ENCODE measurements at places on chromosomes 12 and 14.

DNA sequence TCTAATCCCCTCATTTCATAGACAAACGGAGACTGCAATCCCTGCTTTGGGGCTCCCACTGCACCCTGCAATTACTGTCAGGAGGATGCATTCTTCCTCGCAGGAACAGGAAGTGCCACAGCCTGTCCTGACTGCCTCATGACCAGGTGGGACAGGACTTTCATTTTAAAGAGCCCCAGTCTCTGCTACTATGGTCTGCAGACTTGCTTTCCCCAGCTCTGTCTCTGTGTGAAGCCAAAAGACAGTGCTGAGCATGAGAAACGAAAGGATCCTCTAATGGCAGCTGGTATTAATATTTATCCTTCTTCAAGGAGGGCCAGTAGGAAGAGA lies 60.0 kb upstream of the PNMA1 start:
- DNase-seq, result no peak

GRCh38 chr12:10540776-10541205 lies 35.1 kb downstream of the EIF2S3B start:
- no peak for DNase-seq

DNA sequence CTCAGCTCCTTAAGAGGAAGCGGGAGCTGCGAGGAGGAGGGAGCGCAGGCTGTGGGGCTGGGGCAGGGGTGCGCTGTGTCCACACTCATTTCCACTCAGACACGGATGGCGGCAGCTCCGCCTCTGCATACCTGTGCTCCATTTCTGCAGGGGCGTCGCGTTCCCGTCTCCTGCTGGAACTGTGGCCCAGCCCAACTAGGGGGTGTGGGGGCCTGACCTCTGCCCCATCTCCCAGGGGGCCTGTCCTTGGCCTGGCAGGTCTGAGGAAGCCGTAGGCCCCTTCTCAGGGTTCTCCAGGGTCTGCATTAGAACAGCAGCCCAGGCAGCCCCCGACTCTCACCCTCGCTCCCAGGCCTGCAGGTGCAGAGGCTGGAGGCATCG lies 31.2 kb downstream of the FBRSL1 start:
- no peak for DNase-seq

DNA sequence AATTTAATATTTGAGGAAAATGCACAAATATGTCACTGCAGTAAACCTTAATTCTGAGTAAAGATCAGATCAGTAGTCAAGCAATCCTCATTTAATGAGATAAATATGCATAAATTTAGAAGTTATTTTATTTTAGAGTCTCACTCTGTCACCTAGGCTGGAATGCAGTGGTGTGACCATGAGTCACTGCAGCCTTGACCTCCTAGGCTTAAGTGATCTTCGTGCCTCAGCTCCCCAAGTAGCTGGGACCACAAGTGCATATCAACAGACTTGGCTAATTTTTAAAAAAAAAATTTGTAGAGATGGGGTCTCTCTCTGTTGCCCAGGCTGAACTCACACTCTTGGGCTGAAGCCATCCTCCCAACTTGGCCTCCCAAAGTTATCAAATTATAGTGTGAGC lies 41.3 kb downstream of the LMO3 start:
- DNase-seq, result no peak

DNA sequence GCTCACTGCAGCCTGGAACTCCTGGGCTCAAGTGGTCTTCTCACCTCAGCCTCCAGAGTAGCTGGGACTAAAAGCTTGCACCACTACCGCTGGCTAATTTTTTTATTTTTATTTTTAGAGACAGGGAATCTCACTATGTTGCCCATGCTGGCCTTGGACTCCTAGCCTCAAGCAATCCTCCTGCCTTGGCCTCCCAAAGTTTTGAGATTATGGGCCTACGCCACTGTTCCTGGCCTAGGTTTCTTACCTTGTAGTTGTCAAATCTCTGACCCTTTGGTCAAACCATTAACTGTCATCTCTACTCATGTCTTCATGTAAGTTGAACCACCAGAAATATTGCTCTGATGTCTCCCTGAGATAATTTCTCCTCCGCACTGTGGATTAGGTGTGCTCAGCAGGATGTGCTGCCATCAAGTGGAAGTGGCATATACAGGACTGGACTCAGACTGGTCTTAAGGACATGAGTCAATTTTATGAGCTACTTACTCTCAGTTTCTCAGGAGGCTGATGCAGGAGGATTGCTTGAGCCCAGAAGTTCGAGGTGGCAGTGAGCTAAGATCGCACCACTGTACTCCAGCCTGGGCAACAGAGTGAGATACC lies 28.5 kb downstream of the ACTR6 start:
- no peak for DNase-seq

GRCh38 chr12:22792138-22792537 lies 167.2 kb downstream of the ETNK1 start:
- DNase-seq, result no peak

- DNase-seq, result no peak
Observed at GRCh38 chr12:106582249-106582591, 584 bp upstream of the RFX4 start.

DNA sequence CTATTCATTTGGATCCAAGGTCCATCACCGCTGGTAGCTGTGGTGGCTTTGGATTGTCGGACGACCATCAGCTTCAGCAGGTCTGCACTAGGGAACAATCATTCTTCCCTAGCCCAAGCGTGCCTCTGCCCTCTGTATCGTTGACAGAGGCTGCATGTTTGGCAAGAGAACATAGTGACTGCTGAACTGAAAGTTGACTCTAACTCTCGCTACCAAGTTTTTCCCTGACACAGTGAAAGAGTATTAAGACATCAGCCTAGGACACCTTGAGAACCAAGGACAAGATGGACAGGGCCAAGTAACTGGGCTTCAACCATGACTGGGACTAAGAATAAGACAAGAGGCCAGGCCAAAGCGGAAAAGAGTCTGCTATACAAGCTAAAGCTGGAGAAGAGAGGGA lies 26.3 kb downstream of the TSHR start:
- no peak for DNase-seq

DNA sequence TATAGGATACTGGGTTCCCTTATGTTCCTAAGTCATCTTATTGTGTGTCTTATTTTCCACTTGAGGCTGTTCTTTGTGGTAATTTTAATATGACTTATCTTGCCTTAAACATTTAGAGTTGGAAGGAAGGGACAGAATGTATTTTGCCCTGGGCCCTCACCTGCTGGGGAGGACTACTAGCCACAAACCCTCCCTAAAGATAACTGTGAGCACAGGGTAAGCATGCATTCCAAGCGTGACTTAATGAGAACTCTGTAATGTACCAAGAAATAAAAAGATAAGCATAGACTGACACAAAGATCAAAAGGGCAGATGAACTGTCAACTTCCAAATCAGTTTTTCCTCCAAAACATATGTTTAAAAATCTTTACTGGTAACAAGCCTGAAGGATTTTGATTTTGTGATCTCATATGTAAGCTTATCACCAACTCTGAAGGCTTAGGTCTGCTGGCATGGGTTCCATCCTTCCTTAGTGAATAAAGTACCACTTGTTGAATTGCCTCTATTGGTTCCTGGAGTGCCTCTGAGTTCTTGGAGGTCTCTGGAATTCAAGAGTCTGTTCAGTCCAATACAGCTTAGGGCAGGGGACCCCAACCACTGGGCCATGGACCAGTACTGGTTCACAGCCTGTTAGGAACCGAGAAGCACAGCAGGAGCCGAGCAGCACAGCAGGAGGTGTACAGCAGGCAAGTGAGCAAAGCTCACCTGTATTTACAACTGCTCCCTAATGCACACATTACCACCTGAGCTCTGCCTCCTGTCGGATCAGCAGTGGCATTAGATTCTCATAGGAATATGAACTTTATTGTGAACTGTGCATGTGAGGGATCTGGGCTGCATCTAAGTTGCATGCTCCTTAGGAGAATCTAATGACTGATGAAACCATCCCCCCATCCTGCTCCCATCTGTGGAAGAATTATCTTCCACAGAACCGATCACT lies 29.8 kb upstream of the NFYB start:
- DNase-seq, result no peak

- no peak for DNase-seq
Observed at GRCh38 chr12:62618930-62619329, 152.3 kb downstream of the MON2 start.

- DNase-seq, result no peak
Observed at GRCh38 chr14:59278111-59278510, 89.6 kb downstream of the DAAM1 start.

GRCh38 chr12:93594766-93595311 lies 22.4 kb downstream of the SOCS2 start:
- DNase-seq, result no peak

- DNase-seq, result no peak
Observed at GRCh38 chr12:3929875-3930615, 56.8 kb upstream of the PARP11 start.

DNA sequence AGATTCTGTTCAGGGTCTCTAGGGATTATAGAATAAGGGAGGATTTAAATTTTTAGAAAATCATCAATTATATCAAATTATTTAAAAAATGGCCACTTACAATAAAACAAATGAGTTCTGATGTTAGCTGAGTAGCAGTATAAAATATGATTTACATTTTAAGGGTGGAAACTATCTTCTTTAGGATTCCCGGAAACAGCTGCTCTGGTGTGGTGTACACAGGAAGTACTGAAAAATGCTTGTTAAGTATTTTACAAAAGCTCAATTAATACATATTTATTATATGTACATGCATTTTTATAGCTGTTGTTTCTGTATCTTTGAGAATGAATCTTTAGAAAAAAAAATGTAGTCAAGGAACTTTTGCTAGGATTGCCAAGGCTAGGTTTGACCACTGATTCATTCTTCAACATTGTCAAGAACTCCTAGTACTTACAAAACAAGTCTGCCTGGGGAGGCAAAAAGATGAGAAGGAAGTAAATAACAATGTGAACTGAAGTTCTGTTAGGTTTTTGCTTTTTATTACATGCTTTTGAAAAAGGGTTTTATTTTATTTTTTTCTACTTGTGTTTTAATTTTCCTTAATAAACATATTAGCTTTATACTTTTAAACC lies 48.0 kb downstream of the ARF6 start:
- no peak for DNase-seq

DNA sequence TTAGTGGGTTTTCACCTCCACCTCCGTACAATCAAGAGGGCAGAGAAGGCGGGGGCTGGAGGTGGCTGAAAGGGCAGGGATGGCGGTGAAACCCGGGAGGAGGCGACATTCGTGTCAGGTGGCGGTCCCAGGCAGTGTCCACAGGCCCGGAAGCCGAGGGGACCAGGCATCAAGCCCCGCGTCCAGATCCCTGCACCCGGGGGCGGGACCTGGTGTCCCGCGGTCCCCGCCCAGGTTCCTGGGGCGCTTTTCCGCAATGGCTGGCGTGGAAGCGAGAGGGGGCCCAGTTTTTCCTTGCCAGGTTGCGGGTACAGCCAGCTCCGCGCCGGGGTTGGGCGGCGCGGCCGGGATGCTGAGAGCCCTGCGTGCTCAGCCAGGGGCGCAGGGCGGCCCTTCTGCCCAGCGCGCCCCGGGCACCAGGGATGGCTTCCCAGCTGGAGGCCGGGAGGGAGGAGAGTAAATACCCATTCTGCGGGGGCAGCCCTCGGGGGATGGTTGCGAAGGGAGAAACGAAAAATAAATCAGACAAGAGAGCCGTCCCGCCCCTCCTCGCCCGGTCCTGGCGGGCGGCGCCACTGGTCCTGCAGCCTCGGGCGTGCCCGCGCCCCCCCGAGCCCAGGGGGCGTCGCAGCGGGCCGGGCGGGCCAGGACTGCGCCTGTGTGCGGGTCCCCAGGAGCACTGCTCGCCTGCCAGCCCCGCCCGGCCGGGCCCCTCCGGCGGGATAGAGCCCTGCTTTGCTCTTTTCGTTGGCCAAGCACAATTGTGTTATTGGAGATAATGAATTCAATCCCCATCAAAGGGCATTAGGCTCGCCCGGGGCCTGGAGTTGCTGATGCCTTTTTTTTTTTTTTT lies 11.5 kb downstream of the FOXA1 start:
- DNase-seq, result no peak

GRCh38 chr12:46553266-46553665 lies 180.7 kb upstream of the SLC38A2 start:
- no peak for DNase-seq

GRCh38 chr12:66860752-66861750 lies 182.2 kb upstream of the GRIP1 start:
- peak; percentile 96 for DNase-seq

GRCh38 chr12:31849090-31849687 lies 110.0 kb upstream of the RESF1 start:
- DNase-seq, result no peak

- DNase-seq, result no peak
Observed at GRCh38 chr14:67413806-67414769, 2.1 kb upstream of the PLEK2 start.

DNA sequence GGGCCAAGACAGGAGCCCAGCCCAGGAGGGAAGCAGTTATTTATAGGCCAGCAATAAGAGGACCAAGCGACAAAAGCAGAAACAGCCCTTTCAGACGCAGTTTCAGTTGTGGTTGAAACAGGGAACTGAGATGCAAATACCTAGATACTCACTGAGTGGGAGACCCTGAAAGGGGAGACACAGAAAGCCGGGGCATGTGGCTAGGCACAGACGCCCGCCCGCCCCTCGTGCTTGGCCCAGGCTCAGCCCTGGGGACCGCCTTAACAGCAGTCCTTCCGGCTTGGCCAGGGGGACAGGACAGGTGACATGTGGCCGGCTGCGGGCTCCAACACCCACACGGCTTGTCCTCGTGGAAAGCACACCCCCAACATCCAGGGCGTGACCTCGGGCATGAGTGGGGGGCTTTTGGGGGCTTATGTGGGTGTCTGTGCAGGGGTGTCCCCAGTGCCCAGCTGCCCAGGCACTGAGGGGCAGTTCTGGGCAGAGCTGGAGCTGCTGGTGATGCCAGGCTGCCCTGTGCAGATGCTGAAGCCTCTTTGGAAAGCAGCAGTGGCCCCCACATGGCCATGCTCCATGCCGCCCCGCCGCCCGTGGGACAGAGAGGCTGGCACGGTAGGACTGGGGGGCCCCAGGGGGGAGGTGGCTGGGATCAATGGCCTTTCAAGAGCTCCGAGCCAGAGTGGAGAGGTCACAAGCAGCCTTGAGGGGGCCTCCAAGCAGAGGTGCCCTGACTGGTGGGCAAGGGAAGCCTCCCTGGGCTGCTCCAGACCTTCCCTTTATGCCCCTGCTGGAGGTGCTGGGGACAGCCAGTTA lies 2.1 kb downstream of the PLD4 start:
- no peak for DNase-seq

DNA sequence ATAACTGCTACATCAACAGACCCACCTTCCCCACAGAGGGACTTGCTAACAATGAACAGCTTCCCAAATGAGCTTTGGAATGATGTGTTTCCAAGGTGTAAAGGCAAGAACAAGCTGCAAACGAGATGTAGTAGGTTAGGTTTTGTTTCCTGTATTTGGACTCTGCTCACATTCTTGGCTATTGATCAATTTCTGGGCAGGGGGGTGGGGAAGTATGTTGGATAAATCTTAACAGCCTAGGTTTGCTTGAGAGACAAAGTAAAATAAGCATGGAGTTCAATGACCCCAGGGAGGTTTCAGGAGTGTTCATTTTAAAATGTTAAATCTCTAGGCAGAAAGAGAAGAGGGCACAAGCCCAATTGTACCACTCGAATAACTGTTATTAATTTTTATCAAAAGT lies 146.6 kb downstream of the DPY19L2 start:
- no peak for DNase-seq

DNA sequence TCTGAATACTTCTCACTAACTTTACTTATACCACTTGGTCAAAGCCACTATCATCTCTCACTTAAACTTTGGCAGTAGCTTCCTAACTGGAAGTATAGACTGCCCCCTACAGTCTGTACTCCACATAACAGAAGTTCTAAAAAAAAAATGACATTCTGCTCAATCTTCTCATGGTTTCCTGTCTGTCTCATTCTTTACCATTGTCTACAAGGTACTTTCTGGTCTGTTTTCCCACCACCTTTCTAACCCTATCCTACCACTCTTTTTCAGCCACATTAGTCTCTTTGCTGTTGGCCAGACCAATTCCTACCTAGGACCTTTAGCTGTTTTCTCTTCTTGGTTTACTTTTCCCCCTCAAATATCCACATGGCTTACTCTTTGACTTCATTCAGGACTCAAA lies 14.7 kb downstream of the CPSF6 start:
- no peak for DNase-seq

Measured in spinal cord (tissue), 10 donors.